Peyer's patch (tissue), 4 donors: ENCODE measurements at places on chromosomes 4 and X. TPM values are rescaled to one million over a fixed set of nuclear protein-coding genes. Genes with fewer than 3 reads are reported as not detected.

GRCh38 chrX:10172877-10173276, 16.1 kb downstream of the CLCN4 start:
- H3K27me3 ChIP-seq = no peaks in the 10 kb centered on the region
- DNase-seq = no peak
- no peak overlapping the region for H3K4me3 ChIP-seq
- H3K36me3 ChIP-seq = no peaks in the 10 kb centered on the region
- no peaks in the 10 kb centered on the region for H3K4me1 ChIP-seq

The MND1 gene
- 7.4 TPM for total RNA-seq

GRCh38 chrX:46236411-46236810, 308.8 kb downstream of the ZNF674 start:
- H3K27me3 ChIP-seq = no peaks in the 10 kb centered on the region
- H3K4me1 ChIP-seq = no peaks in the 10 kb centered on the region
- no peak overlapping the region for H3K4me3 ChIP-seq

DNA sequence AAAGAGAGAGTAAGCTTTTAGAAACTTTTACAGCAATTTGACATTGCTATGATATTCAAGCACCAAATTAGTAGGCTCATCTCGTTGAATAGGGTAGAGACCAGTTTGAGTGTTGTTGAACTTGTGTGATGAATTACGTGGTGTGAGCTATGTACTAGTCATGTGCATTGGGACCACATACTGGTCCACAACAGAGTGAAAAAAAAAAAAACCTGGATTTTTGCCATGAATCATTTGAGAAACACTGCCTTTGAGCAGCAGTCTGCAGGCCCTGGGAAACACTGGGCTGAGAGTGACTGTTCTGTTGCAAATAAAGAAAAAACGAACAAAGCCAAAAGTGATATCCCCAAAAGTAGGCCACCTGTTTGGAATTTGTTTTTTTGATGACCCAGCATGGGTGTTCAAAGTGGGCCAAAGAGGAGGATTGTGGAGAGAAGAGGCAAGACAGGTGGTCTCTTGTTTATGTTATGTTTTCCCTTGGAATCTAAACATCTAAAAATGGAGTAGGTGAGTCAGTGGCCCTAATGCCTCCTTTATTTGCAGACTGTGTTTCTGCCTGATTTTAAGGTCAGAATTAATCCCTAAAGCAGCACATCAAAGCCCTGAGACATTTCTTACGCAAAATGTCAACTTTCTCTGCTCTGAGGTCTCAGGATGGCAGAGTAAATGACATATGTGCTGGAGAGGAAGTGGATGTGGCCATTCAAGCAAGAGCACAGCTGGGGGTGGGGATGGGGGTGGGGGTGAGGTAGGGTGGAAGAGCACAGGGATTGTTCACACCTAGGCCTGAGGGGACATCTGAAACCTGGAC, 33.5 kb downstream of the TAF7L start:
- no peaks in the 10 kb centered on the region for H3K27me3 ChIP-seq
- no peaks in the 10 kb centered on the region for H3K36me3 ChIP-seq
- H3K4me3 ChIP-seq = no peak overlapping the region
- no peak for DNase-seq
- H3K27ac ChIP-seq = no peak overlapping the region

DNA sequence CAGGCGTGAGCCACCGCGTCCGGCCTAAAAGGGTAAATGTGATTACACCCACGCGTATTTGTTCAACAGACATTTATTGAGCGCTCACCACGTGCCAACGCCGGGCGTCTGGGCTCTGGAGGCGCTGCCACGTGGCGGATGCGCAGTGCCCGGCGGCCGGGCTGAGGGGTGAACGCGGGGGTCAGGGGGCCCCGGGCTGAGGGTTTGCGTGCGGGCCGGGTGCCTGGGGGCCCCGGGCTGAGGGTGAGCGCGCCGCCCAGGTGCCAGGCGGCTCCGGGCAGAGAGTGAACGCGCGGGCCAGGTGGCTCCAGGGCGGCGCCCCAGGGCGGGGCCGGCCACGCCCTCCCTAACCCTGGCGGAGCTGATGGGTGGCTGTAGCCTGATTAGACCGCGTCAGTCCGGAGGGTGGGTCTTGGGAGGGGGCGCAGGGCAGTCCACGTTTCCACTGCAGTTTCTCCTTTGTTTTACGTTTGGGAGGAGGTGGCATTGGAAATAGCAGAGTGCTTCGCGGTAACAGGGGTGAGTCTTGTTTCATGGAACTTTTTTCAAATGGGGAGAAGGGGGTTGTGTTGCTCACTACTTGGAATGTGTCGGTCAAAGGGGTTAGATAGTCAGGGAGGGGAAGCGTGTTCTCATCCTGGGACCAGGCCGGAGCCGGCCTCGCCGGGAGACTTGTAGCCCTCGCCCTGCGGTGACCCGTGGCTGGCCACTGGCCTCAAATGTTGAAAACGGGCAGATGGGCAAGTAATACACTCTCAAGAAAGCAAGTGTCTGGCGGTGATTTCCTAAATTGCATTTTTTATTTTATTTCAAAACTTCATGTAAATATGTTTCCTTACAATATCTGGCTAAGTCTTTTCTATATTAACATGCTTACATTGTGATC, at the start of gene ZFP42:
Gene ZFP42, plus strand, starts transcription at position 450 of the 886 bp plus-strand sequence. CDS start 7,037 bp downstream, outside the sequence.
- no peaks in the 10 kb centered on the region for H3K4me1 ChIP-seq
- DNase-seq = no peak
- no peak within 1 kb of the TSS for H3K27ac ChIP-seq
- H3K36me3 ChIP-seq = no peaks in the 10 kb centered on the region
- H3K27me3 ChIP-seq = no peaks in the 10 kb centered on the region

The CYTL1 gene
- total RNA-seq = 5.8 TPM

The UGT2A1 gene
- total RNA-seq = not detected

The PPEF2 gene
- not detected for total RNA-seq

GRCh38 chrX:132107291-132107690, 20.5 kb downstream of the FRMD7 start:
- H3K4me1 ChIP-seq = no peaks in the 10 kb centered on the region
- H3K4me3 ChIP-seq = no peak overlapping the region
- H3K36me3 ChIP-seq = no peaks in the 10 kb centered on the region
- no peak overlapping the region for H3K27ac ChIP-seq

GRCh38 chrX:25049357-25049756, 33.6 kb upstream of the ARX start:
- no peaks in the 10 kb centered on the region for H3K27me3 ChIP-seq
- H3K27ac ChIP-seq = no peak overlapping the region
- no peak overlapping the region for H3K4me3 ChIP-seq
- no peak for DNase-seq
- H3K4me1 ChIP-seq = no peaks in the 10 kb centered on the region

DNA sequence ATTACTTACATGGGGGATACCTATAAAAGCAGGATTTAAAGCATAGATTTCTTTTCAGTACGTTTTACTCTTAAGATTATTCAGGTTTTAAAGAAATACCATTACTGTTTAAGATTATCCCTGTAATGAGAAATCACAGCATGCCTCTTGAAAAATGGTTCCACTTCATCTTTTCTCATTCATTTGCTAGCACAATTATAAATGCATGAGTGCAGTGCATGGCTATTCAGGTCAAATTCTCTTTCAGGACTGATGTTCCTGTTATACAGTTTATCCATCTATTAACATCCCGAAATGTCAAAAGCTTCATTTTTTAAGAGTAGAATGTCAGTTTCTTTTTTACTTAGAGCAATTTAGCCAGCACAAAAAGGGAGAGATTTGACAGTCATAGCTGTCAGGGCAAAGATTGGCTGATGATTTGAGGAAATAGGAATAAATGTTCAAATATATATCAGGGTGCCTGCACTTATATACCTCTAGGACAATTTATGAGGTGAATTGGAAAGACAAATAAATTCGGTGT, 135.2 kb downstream of the ADGRL3 start:
- H3K36me3 ChIP-seq = no peaks in the 10 kb centered on the region
- no peaks in the 10 kb centered on the region for H3K4me1 ChIP-seq
- H3K27me3 ChIP-seq = no peaks in the 10 kb centered on the region

DNA sequence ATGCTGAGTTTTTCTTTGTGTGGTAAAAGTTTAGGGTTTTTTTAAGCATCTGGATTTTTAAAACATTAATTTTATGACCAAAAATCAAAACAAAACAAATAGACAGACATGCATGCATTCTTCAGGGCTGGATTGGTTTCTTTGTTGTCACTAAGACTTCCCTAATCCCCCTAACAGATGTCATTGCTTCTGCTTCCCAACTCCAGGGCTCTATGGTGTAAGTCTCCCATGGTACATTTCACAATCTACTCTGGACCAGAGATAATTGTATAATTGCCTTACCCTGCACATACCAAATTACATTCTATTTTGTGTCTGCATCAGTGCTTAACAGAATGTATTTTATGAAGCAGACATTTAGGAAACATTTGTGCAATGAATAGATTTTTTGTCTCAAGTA, 529.1 kb upstream of the SMIM31 start:
- no peak for DNase-seq
- H3K27ac ChIP-seq = no peak overlapping the region

DNA sequence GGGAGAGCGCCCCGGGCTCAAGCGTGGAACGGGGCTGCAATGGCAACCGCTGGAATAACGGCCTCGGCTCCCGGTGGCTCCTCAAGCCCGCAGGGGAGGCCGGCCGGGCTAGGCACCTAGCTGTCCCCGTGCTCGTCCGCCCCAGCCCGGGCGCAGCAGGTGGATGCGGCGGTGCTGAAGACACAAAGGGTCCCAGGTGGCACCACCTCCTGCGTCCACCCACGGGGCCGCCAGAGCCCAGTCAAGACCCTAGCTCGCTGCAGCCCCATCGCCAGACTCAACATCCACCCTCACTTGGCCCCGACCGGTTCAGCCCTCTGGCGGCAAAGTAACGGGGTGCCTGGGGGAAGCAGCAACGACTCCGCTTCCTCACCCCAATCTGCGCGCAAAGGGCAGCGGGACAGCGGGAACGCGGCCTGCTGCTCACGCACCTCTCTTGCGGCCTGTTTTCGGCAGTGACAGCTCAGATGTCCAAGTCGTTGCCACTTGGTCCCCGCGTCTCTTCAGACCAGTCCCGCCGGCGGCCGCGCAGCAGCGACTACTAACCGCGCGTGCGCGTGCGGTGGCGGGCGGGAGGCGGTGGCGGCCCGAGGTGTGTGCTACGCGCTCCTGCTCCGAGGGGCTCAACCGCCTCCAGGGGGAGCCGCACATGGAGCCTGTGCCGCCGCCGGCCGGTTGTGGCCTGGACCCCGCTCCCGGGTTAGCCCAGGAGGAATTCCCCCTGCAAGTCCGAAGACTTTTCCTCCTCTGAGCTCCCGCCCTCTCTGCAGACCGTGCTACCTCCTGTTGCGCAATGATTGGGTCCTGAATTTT, at the start of gene CLGN:
Gene CLGN, minus strand, starts transcription at position 543 of the 813 bp plus-strand sequence. CDS start 14,570 bp downstream, outside the sequence.
- peak within 1 kb of the TSS; percentile 52 for H3K27ac ChIP-seq
- DNase-seq = peak; percentile 72
- H3K4me1 ChIP-seq = no peaks in the 10 kb centered on the region
- no peaks in the 10 kb centered on the region for H3K27me3 ChIP-seq
- H3K36me3 ChIP-seq = no peaks in the 10 kb centered on the region

The FGB gene
- not detected for total RNA-seq

DNA sequence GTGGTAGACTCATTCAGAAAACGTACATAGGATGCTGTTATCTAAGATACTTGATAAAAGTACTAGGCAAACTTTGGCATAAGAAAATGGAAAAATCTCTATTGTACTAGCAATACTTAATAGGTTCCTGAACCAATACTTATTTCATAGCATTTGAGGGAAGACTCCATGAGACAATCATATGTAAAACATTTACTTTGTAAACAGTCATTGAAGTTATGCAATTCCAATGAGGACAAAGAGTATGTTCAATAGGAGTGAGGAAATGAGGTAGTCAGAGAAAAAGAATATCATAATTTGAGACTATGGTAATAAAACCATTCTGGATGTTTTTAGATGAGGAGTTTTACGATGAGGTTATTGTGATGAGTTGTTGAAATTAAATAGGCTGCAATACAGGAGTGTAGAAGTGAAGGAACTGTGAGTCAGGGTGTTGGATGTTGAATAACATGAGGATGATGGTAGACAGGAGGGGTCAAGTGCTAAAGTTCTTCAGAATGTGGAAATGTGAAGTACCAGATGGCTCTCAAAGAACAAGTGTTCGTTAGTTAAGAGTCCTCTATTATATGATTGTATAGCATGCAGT, 397.9 kb downstream of the PPP3CA start:
- no peak for DNase-seq
- H3K36me3 ChIP-seq = no peaks in the 10 kb centered on the region
- H3K4me1 ChIP-seq = no peaks in the 10 kb centered on the region

GRCh38 chrX:9913146-9913433, 54.1 kb upstream of the CLDN34 start:
- DNase-seq = no peak
- H3K27ac ChIP-seq = no peak overlapping the region
- H3K36me3 ChIP-seq = no peaks in the 10 kb centered on the region

- peaks cover 4% of the 10 kb centered on the region for H3K4me1 ChIP-seq
- no peaks in the 10 kb centered on the region for H3K27me3 ChIP-seq
- no peaks in the 10 kb centered on the region for H3K36me3 ChIP-seq
- no peak overlapping the region for H3K27ac ChIP-seq
Measured at GRCh38 chr4:174396599-174397110, 112.9 kb downstream of the CEP44 start.

GRCh38 chr4:136025540-136025939, 1506.8 kb downstream of the PCDH18 start:
- H3K27ac ChIP-seq = no peak overlapping the region
- H3K4me1 ChIP-seq = no peaks in the 10 kb centered on the region
- H3K4me3 ChIP-seq = no peak overlapping the region

DNA sequence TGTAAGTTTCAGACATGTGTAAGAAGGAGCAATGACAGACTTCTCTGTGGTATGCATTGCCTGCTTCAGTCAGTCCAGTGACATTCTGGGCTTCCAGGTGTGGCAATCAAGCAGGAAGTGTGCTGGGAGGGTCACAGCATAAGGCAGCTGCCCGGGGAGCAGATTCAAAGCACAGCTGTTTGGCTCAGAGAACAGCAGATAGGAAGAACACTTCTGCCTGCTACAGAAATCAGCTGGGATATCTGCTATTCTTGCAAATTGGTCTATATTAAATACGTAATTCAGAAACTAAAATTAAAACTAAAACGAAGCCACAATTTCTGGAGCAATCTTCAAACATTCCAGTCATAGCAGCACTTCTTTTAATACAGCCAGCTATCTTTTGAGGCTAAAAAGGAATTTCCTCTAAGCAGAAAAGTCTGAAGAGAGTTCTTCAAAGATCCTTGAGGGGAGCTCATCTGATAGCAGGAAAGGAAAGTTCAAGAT, 47.5 kb upstream of the GALNT7 start:
- H3K4me1 ChIP-seq = no peaks in the 10 kb centered on the region
- H3K4me3 ChIP-seq = no peak overlapping the region
- peak; percentile 50 for DNase-seq
- H3K27me3 ChIP-seq = no peaks in the 10 kb centered on the region
- no peaks in the 10 kb centered on the region for H3K36me3 ChIP-seq

The RASGEF1B gene
- 45.4 TPM for total RNA-seq

- DNase-seq = no peak
- no peak overlapping the region for H3K27ac ChIP-seq
- no peaks in the 10 kb centered on the region for H3K27me3 ChIP-seq
Measured at GRCh38 chrX:43527801-43528200, 128.3 kb upstream of the MAOA start.

- no peaks in the 10 kb centered on the region for H3K36me3 ChIP-seq
- H3K4me1 ChIP-seq = no peaks in the 10 kb centered on the region
- DNase-seq = no peak
- no peaks in the 10 kb centered on the region for H3K27me3 ChIP-seq
- no peak overlapping the region for H3K4me3 ChIP-seq
Measured at GRCh38 chrX:133654811-133655210, 239.5 kb upstream of the GPC4 start.
